ENCODE measurements at places on chromosomes 13 and 19.

DNA sequence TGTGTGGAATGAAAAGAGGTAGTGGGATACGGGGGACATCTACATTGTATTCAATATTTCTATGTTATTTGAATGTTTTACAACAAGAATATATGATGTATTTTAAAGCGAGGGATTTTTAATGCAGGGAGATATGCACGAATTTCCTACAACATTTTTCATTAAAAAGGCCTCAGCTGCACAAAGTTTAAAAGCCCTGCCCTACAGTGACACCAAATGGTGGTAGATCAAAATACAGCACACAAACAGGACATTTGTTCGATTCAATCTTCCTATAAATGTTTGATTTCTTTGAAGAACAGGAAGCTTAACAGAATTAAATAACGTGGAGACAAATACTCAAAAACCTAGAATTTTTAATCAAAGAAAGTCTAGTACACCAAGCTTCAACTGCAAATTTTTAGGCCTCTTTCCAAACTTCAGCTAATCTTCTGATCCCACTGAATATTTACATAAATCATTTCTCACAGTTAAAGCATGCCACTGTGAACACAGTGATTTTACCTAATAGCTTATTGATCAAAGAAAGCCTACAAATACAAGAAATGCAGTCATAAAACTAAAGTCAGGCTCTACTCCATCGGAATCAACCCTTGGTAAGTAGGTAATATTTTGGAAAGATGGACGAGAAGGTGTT, 257.2 kb downstream of the DIAPH3 start:
- DNase-seq: peak; percentile 10

DNA sequence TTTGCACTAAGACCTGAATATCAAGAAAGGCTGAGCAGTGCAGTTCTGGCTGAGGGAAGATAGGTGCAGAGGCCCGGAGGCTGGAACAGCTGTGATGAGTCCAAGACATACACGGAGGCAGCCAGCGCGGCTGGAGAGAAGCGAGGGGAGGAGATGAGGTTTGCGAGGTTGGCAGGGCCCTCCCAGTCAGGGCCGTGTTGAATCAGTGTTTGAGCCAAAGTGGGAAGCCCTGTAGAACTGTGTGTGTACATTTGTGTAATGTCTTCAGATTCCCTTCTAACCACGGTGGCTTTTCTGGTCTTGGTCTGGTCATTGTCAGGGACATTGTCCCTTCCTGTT, 34.9 kb downstream of the PAK4 start:
- DNase-seq: no peak

GRCh38 chr19:42216653-42217519, 591 bp downstream of the DEDD2 start:
- DNase-seq: no peak

- no peak for DNase-seq
Observed at GRCh38 chr13:52033039-52033438, 8.5 kb downstream of the UTP14C start.

All from GF-D8 (cell line).